NCI-H1105 treated with DMSO at 0.1 percent for 48 hours (cell line): ENCODE measurements at places on chromosomes 1 and 21.
A peak's percentile ranks its signal among the peaks of the same experiment; 100 is the strongest.

GRCh38 chr21:26581818-26582217, 8.7 kb upstream of the CYYR1 start:
- DNase-seq = no peak

GRCh38 chr1:17856496-17857108, 101.5 kb downstream of the ACTL8 start:
- DNase-seq = no peak

- peak; percentile 98 for DNase-seq
Observed at GRCh38 chr1:111880881-111881837, 108.3 kb downstream of the KCND3 start.

DNA sequence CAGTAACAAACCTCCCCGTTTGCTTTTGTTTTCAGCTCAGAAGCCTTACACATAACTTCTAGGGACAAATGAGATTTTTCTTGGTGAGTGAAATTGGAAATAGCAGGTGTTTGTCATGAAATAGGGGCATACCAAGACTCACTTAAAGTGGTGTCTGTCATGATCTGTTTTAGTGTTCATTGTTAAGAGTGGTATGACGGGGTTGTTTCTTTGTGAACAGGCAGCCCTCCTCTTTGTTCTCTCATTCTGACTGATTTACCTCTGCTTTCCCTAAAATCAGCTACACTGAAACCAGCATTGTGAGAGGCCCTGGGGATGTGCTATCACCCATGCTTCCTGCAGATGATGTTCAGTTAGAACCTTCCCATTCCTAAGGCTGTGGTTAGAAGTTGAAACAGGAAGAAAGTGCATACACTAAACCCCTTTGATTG, 2.5 kb upstream of the ERO1B start:
- DNase-seq = no peak

- peak; percentile 43 for DNase-seq
Observed at GRCh38 chr1:199463521-199464127, 563.9 kb upstream of the NR5A2 start.

GRCh38 chr1:185534801-185535200, 199.4 kb upstream of the HMCN1 start:
- peak; percentile 88 for DNase-seq

DNA sequence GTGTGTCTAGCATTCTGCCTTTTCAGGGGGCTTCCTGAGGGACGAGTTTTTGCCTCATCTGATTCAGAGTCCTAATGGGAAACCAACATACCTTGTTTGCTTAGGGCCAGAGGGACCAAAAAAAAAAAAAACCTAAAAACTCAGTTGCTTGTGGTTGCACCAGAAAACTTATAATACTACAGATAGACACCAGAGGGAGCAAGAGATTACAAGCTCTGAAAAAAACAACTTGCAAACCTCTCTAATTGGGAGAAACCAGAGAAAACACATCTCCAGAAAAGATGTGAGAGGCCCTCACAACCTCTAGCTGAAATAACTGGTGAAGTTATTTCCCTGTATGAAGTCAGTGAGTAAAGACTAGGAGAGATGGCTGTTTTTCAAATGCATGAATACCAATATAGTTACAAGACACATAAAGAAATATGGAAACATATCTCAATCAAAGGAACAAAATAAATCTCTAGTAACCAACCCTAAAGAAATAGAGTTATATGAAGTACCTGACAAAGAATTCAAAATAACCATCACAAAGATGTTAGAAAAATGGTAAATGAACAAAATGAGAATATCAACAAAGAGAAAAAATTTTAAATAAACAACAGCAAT, 233.7 kb upstream of the NFIA start:
- peak; percentile 73 for DNase-seq

DNA sequence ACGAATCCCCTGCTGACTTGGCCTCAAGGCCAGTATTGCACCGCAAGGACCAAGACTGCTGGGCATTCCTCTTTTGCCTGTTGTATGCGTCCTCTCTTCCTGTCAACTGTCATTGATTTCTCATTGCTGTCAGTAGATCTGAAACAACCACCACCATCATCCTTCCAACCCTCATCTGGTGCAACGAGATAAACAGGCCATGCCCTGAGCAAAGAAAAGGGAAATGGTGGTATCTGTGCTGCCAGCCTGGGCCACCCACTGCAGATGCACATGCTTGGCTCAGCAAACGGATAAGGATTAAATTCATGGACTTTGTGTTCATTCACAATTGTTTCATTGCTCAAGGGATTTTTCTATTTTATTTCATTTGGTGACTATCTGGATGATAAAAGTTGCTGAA, 13.6 kb downstream of the OXCT2 start:
- no peak for DNase-seq

GRCh38 chr1:33577663-33578062, 105.2 kb downstream of the ZSCAN20 start:
- no peak for DNase-seq

GRCh38 chr21:33985117-33986050, 69.8 kb upstream of the ATP5PO start:
- no peak for DNase-seq

DNA sequence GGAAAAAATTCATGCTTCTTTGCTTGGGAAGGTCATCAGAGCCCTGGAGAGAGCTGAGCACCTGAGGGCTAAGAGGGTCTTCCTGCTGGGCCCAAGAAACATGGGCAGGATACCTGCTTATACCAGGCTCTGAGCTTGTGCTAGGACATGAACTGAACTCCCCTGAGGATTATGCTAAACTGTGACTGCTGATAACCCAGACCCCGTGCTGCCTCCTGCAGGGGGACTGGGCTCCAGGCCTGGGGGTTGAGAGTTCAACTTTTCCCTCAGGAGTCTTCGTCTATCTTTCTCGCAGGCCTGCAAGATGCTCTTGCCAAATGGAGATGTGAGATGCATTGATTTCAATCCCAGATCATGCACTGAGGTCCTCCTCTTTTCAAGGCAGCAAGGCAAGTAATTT, 368.5 kb downstream of the HHAT start:
- DNase-seq = no peak

- DNase-seq = no peak
Observed at GRCh38 chr1:85496941-85497582, 32.1 kb upstream of the DDAH1 start.

GRCh38 chr1:173205146-173206051, 1.7 kb downstream of the TNFSF4 start:
- no peak for DNase-seq

- no peak for DNase-seq
Observed at GRCh38 chr21:45871616-45872236, 109.8 kb upstream of the COL6A1 start.

- DNase-seq = no peak
Observed at GRCh38 chr21:41245509-41246135, 71.0 kb upstream of the FAM3B start.

DNA sequence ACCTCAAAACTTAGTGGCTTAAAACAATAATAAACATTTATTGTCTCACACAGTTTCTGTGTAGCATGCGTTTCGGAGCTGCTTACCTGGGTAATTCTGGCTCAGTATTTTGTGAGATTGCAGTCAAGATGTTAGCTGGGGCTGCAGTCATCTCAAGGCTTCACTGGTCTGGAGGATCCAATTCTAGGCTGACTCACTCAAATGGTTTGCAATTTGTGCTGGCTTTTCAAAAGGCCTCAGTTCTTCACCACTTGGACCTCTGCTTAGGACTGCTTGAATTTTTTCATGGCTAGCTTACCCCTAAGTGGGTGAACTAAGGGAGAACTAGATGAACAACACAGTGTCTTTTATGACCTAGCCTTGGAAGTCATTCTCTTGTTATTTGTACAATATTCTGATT, 21.0 kb downstream of the XPR1 start:
- no peak for DNase-seq

DNA sequence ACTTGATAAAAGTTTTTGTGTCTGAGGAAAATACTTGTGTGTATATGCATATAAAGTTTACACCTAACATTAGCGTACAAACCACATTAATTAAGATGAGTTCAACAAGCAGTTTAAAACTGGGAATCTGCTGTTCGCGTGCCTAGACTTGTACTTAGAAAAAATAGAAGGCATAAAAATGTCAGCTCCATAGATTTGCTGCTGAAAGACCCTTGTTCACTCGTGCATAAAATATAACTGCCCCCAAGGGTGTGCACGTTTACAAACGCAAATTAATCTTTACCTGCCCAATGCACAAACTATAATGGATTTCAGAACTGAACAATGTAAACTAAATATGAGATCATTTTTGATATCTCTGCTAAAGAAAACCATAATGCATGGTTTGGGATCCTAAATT, 392.3 kb upstream of the ADGRL2 start:
- DNase-seq = peak; percentile 82

DNA sequence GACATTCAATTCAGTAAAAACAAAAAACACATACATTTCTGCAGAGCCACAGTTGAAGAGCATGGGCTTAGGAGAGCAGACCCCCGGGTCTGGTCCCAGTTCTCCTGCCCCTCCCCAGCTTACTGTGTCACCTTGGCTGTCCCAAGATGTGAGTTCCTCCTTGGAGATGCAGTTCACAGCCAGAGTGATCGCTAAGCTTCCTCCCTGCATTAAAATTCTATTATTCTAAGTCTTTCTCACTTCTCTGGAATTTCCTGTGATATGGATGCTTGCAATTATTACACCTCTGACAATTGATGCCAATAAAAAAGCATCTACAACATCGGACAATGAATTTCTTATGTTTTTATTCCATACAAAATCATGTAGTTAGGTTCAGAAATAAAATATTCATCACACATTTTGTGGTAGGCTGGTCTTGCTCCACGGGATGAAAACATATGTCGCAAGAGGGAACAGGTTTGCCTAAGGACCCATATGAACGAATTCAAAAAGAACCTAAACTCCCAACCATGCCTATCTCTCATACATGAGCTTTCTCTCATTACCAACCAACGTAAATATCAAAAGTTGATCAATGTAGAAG, 328.5 kb upstream of the RUNX1 start:
- no peak for DNase-seq

GRCh38 chr1:57544345-57544744, 120.5 kb upstream of the DAB1 start:
- no peak for DNase-seq

- no peak for DNase-seq
Observed at GRCh38 chr1:162389971-162390370, 8.4 kb downstream of the C1orf226 start.

GRCh38 chr21:34908419-34909055, 140.6 kb downstream of the RUNX1 start:
- no peak for DNase-seq

GRCh38 chr21:27371975-27372331, 405.1 kb upstream of the ADAMTS5 start:
- no peak for DNase-seq

- DNase-seq = peak; percentile 73
Observed at GRCh38 chr1:197737916-197738315, 37.4 kb downstream of the DENND1B start.

DNA sequence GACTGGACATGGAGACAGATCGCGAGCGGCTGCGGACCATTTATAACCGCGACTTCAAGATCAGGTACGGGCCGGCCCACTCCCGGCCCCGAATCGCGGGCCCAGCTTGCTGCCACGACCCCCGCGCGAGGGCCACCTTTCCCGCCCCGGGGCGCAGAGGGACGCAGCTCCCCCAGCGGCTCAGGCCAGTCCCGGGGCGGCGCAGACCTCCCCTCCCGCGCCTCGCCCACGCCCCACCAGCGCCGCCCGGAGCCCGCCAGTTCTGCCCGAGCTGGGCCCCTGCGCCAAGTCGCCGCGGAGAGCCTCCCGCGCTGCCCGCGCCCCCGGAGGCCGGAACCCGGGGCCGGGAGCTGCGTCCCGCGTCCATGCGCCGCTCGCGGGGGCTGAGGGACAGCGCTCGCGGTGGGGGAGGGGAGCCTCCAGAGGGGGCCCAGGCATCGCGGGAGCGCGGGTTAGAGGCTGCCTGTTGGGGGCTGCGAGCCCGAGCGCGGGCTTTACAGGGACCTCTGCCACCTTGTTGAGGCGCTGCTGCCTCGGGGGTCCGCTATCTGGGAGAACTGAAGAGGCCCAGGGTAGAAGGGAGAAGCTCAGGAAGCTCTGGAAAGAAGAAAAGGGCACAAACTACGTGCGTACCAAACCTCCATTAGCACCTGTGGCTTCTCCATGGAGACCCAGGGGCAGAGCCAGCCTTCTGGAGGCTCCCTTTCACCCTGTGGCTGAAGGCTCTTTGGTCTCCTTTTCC, 698 bp downstream of the MOV10 start:
- peak; percentile 50 for DNase-seq

DNA sequence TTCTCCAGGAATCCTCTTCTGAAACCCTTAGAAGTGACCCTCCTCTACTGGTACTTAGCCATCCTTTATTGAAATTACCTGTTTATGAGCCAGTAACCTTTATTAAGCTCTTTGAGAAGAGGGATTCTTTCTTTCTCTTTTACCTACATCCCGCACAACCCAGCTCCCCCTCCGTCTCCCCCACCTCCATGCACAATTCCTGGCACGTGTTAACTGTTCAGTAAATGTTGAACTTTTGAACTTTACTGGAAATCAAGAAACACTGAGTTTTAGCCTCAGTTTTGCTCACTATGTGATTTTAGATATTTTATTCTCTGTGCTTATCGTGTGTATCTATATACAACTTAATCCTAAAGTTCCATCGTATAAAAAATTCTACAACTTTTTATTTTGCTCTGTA, 1.8 kb downstream of the TMED5 start:
- DNase-seq = no peak

GRCh38 chr1:228366866-228367741, 39.5 kb downstream of the TRIM11 start:
- no peak for DNase-seq

DNA sequence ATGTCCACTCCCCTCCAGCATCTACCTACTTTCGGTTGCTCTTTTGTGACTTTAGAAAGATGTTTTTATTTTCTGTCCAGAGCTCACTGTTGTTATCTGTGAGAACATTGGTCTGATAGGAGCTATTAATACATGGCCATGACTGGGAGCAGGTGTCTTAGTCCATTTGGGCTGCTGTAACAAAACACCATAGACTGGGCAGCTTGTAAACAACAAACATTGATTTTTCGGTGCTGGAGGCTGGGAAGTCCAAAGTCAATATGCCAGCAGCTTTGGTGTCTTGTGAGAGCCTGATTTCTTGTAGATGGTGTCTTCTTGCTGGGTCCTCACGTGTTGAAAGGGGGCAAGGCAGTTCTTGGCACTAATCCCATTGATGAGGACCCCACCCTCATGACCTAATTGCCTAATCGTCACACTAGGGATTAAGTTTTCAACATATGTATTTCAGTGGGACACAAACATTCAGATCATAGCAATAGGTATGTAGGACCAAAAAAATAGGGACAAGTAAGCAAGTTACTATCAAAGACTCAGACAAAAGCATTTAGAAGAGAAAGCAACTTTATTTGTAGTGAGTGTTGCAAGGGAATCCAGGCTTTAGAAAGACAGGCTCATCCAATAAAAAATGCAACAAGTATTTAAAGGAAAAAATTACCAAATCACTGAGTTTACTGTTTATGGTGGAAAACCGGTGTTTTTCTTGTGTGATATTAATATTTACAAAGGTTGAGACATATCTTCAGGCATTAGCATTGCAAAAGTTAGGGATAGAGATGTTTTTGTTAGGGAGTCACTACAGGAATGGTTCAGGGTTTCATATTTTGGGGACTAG, 55.2 kb upstream of the WDR26 start:
- no peak for DNase-seq

GRCh38 chr1:54800899-54801759, at the start of gene TTC22:
TTC22 (minus strand) TSS chr1:54801323; CDS start chr1:54801163, 160 bp downstream.
- no peak for DNase-seq
